ENCODE measurements at places on chromosomes 1 and 21. TPM values are rescaled to one million over a fixed set of nuclear protein-coding genes. Genes with fewer than 3 reads are reported as not detected.

DNA sequence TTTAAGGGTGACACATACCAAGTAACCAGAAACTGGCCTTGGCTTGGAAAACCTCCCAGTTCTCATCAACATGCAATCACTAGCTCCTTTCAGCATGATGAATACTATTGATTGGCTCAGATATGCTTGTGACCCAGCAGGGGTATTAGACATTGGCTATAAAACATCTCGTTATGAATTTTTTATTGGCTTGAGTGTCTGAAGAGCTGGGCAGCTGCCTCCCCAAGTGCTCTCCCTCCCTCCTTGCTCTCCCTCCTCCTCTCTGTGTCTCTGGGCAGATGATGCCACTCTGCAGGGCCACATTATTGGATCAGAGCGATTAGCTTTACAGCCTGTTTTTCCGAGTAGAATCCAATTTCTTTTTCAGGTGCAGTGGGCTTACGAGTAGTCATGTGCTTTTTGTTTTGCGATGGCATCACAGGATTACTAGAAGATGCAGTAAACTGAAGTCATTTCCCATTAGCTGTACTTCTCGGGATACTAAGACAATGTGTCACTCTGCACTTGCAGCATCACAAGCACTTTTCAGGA, 79.3 kb upstream of the ATF3 start:
- DNase-seq: peak; percentile 70

DNA sequence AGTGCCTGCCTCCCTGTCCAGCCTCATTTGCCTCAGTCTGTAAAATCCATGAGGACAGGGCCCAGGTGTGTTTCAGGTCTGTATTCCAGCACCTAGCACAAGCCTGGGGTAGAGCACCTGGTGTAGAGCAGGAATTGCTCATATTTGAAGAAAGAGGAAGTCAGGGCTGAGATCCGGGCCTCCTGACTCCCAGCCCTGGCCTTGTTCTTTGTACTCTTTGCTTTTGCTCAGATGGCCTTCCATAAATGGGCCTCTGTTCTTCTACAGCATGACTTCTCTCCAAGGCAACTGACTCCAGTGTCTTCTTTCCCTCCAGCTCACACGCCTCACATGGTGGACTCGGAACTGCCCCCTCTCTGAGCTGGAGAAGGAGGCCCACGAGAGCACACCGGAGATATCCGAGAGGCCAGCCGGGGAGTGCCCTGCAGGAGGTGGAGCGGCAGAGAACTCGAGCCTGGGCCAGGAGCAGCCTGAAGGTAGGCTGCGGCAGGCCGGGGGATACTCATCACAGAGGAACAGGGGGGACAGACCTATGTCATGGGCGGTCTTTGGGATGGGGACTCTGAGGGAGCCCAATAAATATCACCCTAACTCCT, 19.7 kb downstream of the SLC5A9 start:
- no peak for DNase-seq

GRCh38 chr1:186512698-186513457, 52.0 kb upstream of the PDC start:
- no peak for DNase-seq

WNT2B gene
- total RNA-seq: 2.8 TPM

DNA sequence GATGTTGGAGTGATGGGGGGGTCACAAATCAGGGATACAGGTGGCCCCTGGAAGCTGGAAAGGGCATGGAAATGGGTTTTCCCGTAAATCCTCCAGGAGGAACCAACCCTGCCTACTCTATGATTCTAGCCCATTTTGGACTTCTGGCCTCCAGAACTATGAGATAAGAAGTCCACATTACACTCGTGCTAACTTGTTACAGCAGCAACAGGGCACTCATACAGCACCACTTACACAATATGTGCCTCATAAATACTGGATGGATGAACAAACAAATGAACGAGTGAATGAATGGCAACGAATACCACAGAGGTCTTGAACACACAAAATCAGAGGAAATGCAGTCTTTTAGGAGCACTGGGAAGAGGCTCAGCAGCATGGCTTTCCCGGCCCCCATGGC, 531.3 kb downstream of the NPHP4 start:
- no peak for DNase-seq

LMX1A gene
- not detected for total RNA-seq

GRCh38 chr1:35539073-35539823, 18.0 kb downstream of the KIAA0319L start:
- peak; percentile 21 for DNase-seq

DNA sequence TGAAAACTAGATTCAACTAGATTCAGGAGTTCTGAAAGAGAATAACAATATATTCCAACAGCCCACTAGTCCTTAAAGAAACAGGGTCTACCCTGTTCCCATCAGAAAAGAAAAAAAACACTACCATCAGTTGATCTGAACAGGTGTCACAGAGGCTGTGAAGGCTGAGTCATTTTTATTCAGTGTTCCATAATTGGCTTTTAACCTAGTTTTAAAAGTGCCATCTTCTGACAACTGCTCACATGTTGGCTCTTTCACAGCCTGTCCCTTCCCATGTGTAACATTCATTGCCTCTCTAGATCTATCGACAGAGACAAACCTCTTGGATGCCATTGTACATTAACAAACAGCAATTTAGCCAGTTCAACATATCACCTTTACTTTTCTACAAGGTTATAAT, 243.7 kb downstream of the TBX15 start:
- DNase-seq: no peak

- DNase-seq: peak; percentile 98
Observed at GRCh38 chr1:3312898-3313575, 141.4 kb upstream of the ARHGEF16 start.

PDC gene
- 0.24 TPM for total RNA-seq

DNA sequence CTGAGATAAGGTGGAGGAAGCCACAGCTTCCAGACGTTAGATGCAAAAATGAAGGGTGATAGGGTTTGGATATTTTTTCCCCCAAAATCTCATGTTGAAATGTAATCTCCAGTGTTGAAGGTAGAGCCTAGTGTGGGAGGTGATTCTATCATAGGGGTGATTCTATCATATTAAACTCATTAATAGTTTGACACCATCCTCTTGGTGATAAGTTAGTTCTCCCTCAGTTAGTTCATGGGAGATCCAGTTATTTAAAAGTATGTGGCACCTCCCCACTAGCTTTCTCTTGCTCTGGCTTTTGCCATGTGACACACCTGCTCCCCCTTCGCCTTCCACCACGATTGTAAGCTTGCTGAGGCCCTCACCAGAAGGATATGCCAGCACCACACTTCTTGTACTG, 8.3 kb upstream of the TBCE start:
- DNase-seq: no peak

DNA sequence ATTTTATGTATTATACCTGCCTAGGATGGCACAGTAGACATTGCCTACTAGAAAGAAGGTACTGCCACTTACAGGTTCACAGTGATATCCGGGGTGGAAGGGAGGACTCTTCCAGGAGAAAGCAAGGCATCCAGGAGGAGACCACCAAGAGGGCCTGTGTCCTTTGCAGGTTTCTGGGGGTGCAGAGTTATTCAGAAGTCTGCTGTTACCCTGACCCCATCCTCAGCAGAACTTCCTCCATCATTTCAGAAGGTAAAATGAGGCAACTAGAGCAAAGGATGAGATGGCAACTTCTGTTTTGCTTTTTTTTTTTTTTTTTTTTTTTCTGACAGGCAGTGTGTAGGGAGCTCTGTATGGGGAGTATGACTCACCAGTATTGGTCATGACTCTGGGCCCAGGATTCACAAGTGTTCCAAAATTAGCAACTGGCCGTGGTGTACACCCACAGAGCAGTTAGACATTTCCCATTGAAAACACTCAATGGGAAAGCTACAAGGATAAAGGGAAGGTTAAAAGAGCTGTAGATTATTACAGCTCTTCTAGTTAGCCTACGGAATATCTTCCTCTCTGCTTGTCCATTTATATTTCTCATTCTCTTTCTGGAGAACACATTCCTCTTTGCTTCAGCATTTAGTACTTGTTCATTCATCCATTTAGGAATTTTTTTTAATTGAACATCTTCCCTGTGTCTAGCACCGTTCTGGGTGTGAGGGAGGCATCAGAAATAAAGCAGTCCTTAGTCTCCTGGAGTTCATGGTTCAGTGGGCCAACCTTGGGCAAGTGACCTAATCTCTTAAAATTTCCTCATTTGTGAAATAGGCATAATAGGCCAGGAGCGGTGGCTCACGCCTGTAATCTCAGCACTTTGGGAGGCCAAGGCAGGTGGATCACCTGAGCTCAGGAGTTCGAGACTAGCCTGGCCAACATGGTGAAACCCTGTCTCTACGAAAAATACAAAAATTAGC, 50.5 kb upstream of the PPP2R5A start:
- peak; percentile 92 for DNase-seq

IGSF9 gene
- not detected for total RNA-seq

DNA sequence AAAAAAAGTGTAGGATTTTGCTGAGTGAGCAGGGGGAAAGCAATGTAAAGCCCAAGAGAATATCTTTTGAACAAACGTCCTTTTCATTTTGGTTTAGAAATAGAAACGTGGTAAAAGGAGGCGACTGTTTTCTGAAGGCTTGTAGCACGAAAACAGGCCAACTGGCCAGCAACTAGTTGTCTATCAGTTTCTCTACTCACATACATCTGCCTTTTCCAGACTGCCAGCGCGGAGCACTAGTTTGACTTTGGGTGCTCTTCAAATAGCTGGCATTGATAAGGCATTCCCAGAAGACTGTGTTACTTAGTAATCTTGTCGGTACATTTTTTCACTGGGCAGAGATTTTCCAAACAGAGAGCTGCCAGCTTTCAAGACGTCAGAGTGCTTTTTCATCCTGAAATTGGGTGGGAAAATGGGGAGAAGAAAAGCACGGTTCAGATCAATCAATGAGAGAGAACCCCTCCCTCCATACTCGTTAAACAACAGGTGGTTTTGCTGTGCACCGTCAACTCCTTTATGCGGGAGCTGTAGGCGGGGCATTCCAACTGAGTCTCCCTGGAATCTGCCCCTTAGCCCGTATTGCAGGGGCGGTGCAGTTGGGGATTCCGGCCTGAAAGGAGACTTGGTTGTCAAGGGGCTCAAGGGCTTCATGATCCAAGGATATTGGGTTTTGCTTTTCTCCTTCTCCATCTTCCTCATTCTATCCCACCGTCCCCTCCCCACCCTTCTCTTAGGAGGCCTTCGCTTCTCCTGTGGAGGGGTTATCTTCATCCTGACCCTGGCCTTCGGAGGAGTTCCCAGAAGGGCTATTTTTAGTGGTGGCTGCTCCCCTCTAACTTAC, 884 bp upstream of the LRRC8C start:
- DNase-seq: no peak

- DNase-seq: no peak
Observed at GRCh38 chr1:173663159-173663558, 6.5 kb downstream of the ANKRD45 start.

LCE2A gene
- total RNA-seq: 4.0 TPM

Measured in HFFc6 (cell line).